GM18507 (cell line): ENCODE measurements at places on chromosomes 2 and 18.

GRCh38 chr2:202056611-202057010, 16.4 kb upstream of the KIAA2012 start:
- no peak for DNase-seq

DNA sequence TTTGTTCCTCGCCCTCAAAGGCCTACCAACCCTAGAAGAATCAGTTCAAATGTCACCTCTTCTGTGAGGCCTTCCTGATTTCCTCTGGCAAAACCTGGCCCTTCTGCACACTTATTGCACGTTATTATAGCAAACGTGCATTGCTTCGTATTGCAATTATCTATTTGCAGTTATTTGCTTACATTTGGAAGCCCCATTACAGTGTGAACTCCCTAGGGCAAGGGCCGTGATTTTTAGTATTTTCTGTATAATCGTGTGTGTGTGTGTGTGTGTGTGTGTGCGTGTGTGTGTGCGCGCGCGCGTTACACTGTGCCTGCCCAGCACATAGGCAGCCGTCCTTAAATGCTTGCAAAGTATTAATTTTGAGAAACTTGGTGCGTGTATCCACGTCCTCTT, 460 bp upstream of the SEMA4F start:
- no peak for DNase-seq

DNA sequence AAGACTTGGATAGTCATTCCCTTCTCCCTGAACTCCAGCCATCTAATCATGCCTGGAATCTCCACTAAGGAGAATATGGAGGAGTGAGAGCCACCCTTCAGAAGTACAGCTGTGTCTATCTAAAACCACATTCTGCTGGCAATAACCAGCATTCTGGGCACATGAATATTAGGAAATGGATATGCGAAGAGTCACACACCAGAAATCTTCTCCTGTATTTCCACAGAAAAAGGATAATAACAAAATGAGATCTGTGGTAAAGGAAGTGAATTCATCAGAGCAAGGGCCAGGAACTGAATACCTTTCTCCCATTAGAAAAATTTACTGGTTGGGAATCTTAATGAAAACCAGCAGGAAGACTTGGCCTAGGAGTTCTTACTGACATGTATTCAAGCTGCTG, 218.8 kb downstream of the SCG2 start:
- DNase-seq = no peak

- DNase-seq = no peak
These were observed 2.1 kb downstream of the PDIA6 start for GRCh38 chr2:10810202-10811161.

DNA sequence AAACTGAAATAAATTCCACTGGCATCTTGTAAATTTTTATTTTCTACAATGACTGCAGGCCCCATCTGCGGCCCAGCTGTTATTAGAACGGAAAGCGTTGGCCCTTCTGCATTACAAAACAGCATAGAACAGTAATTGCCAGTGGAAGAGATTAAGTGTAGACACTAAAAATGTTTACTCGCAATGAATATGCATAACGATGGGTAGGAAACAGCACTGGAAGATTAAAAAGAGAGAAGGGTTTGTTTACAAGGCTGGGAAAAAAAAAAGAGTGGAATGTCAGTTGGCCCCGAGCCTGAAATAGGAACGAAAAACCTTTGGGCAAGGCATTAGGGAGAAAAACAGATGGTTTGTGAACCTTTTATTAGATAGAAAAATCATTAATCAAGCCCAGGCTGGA, 275.9 kb upstream of the TCF4 start:
- no peak for DNase-seq
